Fibroblast of skin of right biceps (primary cell): ENCODE measurements at places on chromosomes 1 and 21.

DNA sequence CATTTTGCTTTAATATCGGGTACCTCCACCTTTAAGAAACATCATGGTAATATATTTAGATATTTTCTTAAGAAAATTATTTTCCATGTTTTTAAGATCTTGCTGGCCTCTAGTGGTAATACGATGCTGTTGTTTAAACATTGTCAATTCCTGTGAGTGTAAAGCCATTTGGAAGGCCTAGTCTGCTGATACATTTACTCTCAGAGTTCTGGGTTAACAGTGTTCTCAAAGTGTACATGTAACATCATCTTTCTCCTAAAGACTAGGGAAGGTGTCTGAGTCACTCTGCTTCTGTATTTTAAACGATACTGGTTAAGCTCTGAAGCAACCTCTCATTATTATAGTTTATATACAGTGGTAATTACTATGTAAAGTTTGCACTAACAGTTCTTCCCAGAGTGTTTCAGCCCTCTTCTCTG, 189.1 kb downstream of the RASAL2 start:
- peak; percentile 66 for DNase-seq

- DNase-seq = no peak
These were observed 259.1 kb downstream of the CACNA1E start for GRCh38 chr1:181742426-181742825.

DNA sequence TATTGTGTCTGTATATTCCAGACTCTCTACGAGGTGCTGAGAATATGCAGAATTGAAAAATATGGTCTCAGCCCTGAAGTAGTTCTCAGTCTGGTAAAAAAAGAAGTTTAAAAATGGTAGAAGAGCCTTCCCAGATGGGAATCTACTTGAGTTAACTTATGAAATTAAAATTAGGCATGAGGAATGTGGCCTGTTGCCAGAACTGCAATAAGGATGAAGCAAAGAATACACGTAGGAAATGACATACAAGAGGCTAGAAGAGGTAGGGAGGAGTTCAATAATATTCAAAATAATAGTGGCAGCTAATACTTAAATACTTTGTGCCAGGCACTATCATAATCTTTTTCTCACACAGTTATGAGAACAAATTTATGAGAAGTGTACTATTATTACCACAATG, 6.3 kb downstream of the ASPM start:
- peak; percentile 53 for DNase-seq

GRCh38 chr1:47763591-47764171, 233.5 kb downstream of the TRABD2B start:
- DNase-seq = peak; percentile 4

- DNase-seq = no peak
These were observed 23.0 kb downstream of the CFAP74 start for GRCh38 chr1:1980467-1981141.

- no peak for DNase-seq
These were observed 1343.3 kb upstream of the ADGRL2 start for GRCh38 chr1:80457409-80457808.

DNA sequence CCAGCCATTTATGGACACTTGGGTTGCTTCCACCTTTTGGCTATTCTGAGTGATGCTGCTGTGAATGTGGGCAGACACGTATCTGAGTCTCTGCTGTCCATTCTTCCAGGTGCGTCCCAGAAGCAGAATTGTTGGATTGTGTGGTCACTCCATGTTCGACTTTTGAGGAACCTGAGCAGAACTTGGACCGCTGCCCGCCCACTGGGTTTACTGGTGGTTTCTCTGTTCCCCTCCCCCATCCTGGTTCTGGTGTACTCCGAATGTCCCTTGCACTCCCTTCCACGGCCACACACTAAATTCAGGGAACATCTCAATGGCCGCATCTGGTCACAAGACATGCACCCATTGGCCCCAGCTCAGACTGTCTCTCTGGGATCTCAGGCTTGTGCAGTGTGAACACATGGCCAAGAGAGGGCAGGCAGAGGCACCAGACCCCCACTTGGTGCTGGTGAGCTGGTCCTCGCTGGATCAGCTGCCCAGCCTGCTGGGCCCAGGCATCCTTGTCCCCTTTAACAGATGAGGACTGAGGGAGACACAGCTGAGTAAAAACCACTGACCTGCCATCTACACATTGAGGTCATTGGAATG, 565.1 kb downstream of the NPHP4 start:
- DNase-seq = no peak

DNA sequence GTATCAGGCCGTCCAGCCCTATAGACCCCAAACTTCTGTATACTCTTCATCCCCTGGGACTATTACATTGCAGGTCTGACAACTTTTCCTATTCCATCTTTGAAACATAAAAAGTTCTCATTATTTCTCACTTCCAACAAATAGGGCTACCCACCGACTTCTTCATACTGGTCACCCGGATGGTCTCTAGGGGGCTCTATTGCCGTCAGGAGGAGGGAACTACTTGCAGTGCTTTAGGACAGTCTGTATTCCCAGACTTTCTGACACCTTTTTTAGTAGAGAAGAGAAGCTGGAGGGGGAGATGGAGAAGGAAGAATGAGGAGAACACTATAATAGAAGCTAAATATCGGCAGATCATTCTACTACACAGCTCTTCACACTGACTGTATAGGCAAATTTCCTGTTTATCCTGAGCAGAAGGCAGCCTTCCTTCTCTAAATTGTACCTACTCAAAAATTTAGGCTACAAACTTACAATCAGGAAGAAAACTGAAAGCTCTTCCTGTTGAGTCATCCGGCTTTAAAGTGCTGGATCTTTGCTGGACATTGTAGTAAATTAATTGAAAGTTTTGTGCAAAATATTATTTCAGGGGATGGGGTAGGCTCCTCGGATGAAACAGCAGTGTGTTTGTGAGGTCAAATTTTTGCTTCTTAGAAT, 54.6 kb downstream of the CDC7 start:
- DNase-seq = peak; percentile 41

DNA sequence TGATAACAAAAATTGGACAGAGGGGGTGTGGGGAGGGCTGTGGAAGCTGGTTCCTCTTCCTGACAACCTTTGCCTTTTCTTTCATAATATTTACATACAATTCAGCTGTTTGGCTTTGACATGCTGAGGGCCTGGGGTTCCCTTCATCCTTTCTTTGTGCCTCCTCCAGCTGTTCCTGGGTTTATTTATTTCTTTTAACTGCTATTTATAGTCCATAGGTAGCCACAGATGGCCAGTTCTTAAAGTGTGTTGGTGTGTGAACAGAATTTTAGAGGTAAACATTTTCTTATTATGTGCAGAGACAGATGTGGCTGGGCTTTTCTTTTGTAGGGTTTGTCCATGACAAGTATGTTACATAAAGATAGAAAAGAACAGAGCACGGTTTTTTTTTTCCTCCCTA, 34.1 kb upstream of the CNIH3 start:
- no peak for DNase-seq

- DNase-seq = no peak
These were observed 93.8 kb downstream of the MTR start for GRCh38 chr1:236888903-236889302.

DNA sequence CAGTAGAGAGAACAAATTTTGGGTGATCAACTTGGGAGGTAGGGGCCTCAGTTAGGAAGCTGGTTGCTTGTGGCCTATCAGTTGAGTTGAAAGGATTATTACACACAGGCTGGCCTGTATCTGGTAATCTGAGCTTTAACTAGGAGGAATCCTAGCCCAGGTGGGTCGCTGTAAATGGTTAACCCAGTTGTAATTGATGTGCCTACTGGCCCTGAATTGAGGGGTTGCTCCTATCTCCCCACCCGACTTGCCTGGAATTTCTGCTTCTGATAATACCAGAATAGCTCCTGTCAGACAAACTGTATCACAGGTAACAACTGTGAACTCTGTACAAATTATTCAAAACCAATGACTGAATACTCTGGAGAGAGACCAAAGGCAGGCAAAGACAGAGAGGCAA, 210.4 kb upstream of the RUNX1 start:
- no peak for DNase-seq

DNA sequence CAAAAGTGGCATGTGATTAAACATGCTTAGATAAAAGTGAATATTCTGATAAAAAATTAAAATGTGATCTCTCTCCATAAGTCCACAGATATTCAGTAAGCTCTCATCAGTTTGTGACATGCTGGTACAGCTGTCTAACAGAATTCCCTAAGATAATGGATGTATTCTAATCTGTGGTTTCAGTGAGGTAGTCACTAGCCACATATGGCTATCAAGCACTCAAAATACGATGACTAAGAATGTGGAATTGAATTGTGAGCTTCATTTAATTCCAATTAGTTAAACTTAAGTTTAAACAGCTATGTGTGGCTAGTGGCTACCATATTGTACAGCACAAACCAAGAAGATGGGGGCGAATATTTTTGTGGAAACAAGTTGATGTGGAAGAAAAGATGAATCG, 4.1 kb upstream of the REG4 start:
- peak; percentile 74 for DNase-seq

DNA sequence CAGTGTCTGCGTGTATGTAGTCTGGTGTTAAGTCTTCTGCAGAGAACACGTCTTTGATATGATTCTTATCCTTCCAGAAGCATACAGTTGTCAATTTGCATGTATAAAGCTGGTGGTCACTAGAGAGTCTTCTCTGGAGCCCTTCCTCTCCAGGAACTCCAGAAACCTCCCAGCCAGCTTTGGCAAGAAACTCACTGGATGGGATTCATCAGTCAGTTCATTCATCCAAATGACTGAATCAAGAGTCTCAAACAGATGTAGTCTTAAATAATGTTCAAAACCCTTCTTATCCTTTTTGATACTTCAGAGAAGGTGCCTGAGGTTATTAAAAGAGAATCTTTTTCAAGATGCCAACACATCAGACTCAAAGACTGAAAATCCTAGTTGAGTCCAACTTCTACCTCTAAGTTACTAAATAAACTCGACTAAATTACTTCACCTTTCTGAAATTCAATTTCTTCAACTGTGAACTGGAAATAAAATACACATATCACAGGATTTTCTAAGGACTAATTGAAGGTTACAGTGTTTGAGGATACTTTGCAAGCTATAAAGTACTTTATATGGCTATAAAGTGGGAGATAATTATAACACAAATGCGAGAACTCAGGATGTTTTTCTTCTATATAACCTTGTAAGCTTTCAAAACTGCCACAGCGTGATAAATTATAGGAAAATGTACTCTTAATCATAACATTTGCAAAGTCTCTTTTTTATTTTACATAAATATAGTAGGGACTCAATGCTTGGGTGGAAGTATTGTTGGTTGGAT, 252.4 kb downstream of the FGGY start:
- no peak for DNase-seq
